Central memory CD8-positive, alpha-beta T cell (primary cell): ENCODE measurements at places on chromosomes 2 and 18.

- no peak overlapping the region for H3K27ac ChIP-seq
- H3K4me3 ChIP-seq = no peak overlapping the region
- H3K36me3 ChIP-seq = no peaks in the 10 kb centered on the region
- H3K4me1 ChIP-seq = no peaks in the 10 kb centered on the region
- H3K27me3 ChIP-seq = no peaks in the 10 kb centered on the region
These were observed 455.9 kb downstream of the CNTNAP5 start for GRCh38 chr2:124480958-124481357.

DNA sequence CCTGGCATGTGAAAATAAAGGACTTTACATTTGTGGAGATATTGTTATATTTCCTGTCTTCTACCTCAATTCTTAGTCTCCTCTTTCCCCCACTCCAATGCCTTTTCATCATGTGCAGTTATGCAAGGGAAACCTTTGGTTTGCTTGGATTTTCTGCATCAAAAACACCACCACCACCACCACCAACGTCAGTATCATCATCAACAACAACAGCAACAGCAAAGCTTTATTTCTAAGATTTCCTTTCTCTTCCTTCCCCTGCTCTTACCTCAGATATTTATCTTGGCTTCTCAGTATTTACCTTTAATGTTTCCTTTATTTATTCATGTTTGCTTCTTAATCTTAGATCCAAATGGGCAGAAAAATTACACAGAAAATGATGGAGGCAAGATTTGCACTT, 26.1 kb downstream of the CXCR4 start:
- peaks cover 6% of the 10 kb centered on the region for H3K4me1 ChIP-seq
- H3K27me3 ChIP-seq = no peaks in the 10 kb centered on the region
- no peak overlapping the region for H3K4me3 ChIP-seq
- H3K36me3 ChIP-seq = no peaks in the 10 kb centered on the region
- peak overlapping the region; percentile 26 for H3K27ac ChIP-seq

- H3K4me3 ChIP-seq = no peak overlapping the region
- H3K36me3 ChIP-seq = no peaks in the 10 kb centered on the region
- H3K27ac ChIP-seq = no peak overlapping the region
- H3K27me3 ChIP-seq = no peaks in the 10 kb centered on the region
- no peaks in the 10 kb centered on the region for H3K4me1 ChIP-seq
These were observed 374.3 kb downstream of the TMX3 start for GRCh38 chr18:68340606-68341005.

- peaks cover 52% of the 10 kb centered on the region for H3K4me1 ChIP-seq
- H3K4me3 ChIP-seq = peak overlapping the region; percentile 87
- peak overlapping the region; percentile 94 for H3K27ac ChIP-seq
These were observed 631 bp downstream of the RPL31 start for GRCh38 chr2:101002562-101003277.

GRCh38 chr2:216658757-216659156, 25.5 kb downstream of the IGFBP2 start:
- H3K27me3 ChIP-seq = peaks cover 10% of the 10 kb centered on the region
- H3K4me3 ChIP-seq = no peak overlapping the region
- no peak for DNase-seq

DNA sequence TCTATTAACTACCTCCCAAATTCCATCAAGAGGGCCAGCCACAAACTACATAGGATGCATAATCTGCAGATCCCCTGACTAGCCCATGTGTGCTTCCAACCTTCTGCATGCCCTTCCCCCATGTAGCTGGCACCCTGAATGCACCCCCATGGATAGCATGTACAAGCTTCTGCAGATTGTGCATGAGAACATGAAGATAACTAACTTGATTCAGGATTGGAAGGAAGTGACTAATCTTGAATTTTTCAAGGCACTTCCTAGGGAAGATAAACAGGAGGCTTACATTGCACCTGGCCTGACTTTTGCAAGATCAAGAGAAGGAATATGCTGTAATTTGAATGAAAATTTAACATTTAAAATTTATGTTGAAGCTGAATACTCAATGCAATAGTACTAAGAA, 66.7 kb downstream of the CDC42EP3 start:
- no peak overlapping the region for H3K27ac ChIP-seq
- no peaks in the 10 kb centered on the region for H3K27me3 ChIP-seq
- H3K36me3 ChIP-seq = peaks cover 18% of the 10 kb centered on the region
- H3K4me3 ChIP-seq = no peak overlapping the region

GRCh38 chr2:98577313-98577712, 31.0 kb downstream of the COA5 start:
- no peak overlapping the region for H3K27ac ChIP-seq
- peaks cover 46% of the 10 kb centered on the region for H3K36me3 ChIP-seq
- H3K27me3 ChIP-seq = no peaks in the 10 kb centered on the region
- H3K4me1 ChIP-seq = no peaks in the 10 kb centered on the region
- no peak for DNase-seq

- no peak overlapping the region for H3K27ac ChIP-seq
- no peak for DNase-seq
- H3K4me3 ChIP-seq = no peak overlapping the region
- H3K36me3 ChIP-seq = no peaks in the 10 kb centered on the region
- H3K27me3 ChIP-seq = peaks cover 83% of the 10 kb centered on the region
- no peaks in the 10 kb centered on the region for H3K4me1 ChIP-seq
These were observed 26.6 kb upstream of the PAIP2B start for GRCh38 chr2:71253476-71253875.

GRCh38 chr2:235754357-235755207, 260.7 kb downstream of the AGAP1 start:
- no peak overlapping the region for H3K4me3 ChIP-seq
- H3K36me3 ChIP-seq = peaks cover 10% of the 10 kb centered on the region
- no peaks in the 10 kb centered on the region for H3K4me1 ChIP-seq
- H3K27me3 ChIP-seq = no peaks in the 10 kb centered on the region
- no peak overlapping the region for H3K27ac ChIP-seq
- DNase-seq = no peak

DNA sequence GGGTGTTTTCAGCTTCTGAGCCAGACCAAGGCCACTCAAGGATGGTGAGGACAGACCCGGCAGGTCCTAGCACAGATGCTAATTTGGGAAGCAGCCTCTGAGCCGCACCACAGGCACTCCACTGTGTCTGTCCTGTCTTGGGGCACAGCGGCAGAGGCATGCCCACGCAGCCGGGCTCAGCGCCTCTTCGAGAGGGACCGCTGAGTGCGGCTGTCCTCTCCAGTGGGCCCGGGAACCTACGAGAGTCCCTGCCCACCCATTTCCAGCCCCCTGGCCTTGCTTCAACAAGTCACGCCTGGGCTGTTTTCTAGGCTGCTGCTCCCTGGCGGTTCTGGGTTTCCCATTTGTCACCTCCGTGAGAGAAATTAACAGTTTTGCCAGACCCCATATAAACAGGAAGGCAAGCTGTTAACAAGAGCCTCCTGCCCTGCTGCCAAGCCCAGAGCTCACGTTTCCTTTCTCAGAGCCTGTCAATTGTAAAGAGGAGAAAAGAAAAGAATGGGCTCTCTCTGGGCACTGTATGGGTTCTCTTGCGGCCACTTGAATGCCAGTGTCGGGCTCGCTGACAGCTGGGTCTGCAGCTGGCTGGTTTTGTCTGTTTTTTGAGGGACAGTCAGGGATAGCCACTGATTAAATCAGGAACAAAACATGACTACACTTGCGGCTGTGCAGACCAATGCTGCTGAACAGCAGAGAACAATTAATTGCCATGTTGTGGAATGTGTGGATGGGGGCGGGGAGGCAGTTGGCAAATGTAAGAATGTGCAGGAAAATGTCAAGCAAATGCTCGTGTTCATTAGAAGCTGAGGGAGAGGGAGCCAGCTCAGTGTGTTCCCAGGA, 30.6 kb downstream of the TMEM17 start:
- H3K4me3 ChIP-seq = peak overlapping the region; percentile 74
- H3K27me3 ChIP-seq = no peaks in the 10 kb centered on the region
- no peak for DNase-seq

DNA sequence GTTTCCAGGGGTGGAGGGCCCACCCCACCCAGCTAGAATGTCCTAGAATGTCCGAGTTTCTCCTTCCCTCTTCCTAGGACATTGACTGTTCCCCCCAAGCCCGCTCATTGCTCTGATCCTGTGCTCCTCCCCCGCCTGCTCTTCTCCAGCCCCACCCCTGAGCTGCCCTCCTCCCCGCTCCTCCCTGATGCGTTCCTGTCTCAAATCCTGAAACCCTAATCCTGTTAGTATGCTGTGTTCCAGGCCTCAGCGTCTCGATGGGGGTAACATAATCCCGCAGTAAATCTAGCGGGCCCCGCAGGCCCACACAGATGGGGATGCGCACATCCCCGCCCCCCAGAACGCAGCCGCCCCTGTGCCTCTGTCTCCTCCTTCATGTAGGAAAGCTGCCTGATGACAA, 51.3 kb downstream of the NRP2 start:
- H3K36me3 ChIP-seq = no peaks in the 10 kb centered on the region
- H3K27ac ChIP-seq = no peak overlapping the region
- peaks cover 25% of the 10 kb centered on the region for H3K27me3 ChIP-seq

DNA sequence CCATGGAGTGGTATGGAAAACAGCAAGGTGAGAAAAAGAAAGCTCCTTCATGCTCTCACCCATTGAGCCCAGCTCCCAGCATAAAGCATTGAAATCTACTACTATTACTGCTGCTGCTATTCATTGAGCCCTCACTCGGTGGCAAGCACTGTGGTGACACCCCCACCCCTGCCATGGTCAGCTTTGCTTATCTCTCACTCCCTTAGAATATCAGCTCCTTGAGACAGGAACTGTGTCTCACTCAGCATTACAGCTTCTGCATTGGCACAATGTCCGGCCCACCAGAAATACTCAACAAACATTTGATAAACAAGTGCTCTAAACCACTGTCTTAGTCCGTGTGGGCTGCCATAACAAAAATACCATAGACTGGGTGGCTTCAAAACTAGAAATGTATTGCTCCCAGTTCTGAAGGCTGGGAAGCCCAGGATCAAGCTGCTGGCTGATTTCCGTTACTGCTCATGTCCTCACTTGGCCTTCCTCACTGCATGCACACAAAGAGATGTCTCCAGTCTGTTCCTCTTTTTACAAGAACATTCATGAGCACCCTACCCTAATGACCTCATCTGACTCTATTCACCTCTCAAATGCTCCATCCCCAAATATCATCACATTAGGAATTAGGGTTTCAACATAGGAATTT, 116.3 kb downstream of the ZBTB7C start:
- no peak overlapping the region for H3K27ac ChIP-seq
- peaks cover 8% of the 10 kb centered on the region for H3K27me3 ChIP-seq
- no peak for DNase-seq
- no peaks in the 10 kb centered on the region for H3K4me1 ChIP-seq
- peaks cover 2% of the 10 kb centered on the region for H3K36me3 ChIP-seq

DNA sequence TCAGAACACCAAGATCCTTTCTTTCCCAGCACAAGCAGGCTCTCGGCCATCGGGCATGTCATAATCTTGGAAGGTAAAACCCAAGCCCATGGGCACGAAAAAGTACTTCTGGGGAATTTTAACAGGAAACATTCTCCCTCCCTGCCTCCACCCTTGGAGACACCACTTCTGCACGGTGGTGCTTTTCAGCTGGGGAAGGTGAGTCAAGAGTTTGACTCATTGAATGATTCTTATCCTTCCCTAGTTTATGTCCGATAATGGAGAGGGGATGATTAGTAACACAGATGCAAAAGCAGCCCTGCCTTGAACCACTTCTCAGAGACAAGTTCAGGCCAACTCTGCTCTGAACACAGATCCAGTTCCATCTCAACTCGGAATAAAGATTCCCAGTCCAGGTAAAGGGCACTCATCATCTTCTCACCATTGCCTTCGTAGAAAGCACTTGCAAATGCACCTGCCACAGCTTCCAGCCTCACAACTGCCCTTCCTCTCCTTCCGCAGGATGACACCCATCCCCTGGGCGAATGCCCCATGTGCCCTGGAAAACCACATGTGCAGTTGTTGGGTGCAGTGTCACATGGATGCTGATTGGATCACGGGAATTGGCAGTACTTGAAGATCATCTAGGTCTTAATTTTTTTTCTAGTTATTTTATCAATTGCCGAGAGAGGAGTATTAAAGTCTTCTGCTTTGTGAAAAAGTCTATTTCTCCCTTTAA, 136.2 kb downstream of the PXDN start:
- H3K4me1 ChIP-seq = no peaks in the 10 kb centered on the region
- no peak for DNase-seq
- H3K27ac ChIP-seq = no peak overlapping the region
- H3K27me3 ChIP-seq = peaks cover 10% of the 10 kb centered on the region

DNA sequence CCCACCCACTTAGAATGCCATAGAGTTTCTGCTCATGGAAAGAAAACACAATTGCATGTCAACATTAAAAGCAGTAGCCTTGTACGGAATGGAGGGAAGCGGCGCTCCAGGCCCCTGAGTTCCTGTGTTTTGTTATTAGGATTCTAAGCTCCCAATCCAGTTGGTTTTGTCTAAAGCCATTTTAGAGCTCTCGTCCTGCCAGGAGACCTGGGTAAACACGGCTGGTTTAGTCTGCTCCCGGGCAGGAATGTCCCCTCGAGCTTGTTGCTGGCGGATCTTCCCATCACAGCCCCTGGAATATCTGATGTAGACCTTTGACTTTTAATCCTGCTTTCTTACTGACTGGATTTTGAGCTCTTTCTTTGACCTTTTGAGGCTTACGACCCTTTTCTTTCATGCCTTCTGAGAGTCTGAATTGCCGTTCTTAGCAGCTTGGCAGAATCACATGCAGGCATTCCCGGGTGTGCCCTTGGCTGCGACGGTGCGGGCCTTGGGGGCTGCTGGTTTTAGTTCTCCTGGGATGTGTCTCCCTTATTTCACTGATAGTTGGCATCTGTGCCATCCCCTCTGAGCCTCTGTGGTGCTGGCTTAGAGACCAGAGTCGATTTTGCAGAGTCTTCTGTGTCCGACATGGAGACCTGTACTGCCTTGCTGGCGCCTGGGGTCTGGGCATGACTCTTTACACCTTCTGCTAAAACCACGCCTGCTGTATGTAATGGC, 25.4 kb downstream of the GREB1 start:
- peaks cover 62% of the 10 kb centered on the region for H3K27me3 ChIP-seq
- DNase-seq = no peak
- H3K4me1 ChIP-seq = peaks cover 3% of the 10 kb centered on the region
- peaks cover 2% of the 10 kb centered on the region for H3K36me3 ChIP-seq
